ENCODE measurements at places on chromosomes 6 and 20.

DNA sequence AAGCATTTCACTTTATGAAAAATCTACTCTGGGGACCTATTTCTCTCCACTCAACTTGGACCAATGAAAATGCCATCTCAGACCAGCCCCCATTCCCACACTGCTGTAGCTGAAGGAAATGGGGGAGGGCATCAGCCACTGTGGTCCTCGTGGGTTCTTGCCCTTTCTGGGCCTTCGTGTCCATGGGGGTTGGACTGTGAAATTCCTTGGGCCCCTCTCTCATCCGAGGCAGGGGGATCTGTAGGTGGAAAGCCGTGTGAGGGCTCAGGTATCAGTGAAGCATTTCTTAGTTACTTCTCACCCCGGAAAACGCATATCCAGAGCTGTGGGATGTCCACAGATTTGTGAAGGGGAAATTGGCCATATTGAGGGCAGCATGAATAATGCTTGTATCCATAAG, 147.9 kb downstream of the CDC5L start:
- no peak for DNase-seq

DNA sequence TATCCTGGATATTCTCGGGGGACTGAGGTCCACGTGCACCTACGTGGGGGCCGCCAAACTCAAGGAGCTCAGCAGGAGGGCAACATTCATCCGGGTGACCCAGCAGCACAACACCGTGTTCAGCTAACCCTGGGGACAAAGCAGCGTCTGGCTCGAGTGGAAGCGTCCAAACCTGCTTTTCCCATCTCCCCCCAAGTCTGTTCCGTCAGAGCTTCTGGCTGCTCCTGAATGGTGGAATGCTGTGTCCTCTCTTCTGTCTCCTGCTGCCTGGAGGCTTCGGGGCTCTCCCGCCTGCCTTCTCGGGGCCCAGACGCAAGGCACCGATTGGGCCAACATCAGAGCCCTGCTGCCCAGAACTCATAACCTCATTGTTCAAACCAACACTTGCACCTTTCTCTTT, 56.7 kb downstream of the GMPR start:
- DNase-seq, result no peak

- no peak for DNase-seq
Measured at GRCh38 chr6:143465546-143465945, 14.9 kb downstream of the PEX3 start.

- DNase-seq, result peak; percentile 88
Measured at GRCh38 chr6:142926494-142927270, 18.3 kb downstream of the HIVEP2 start.

- DNase-seq, result no peak
Measured at GRCh38 chr6:43078691-43079090, 2.6 kb downstream of the PTK7 start.

- no peak for DNase-seq
Measured at GRCh38 chr20:63212792-63213191, 3.1 kb downstream of the YTHDF1 start.

GRCh38 chr6:139325686-139326085, 33.9 kb upstream of the TXLNB start:
- no peak for DNase-seq

DNA sequence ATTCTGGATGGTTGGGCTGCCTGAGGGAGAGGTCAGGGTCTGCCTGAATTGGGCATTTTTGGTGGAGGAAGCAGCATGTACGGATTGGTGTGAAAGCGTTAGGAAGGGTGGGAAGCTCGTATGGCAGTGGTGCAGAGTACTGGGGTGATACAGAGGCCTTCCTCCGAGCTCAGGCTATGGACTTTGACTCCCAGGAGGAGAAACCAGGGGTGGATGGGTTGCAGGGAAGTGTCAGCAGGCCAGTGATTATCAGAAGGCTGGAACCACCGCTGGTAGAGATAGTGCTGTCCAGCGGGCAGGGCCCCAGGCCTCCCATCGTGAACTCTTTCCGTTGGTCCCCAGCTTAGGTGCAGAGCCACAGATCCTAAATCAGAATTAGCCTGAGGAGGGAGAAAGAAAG, 5.3 kb downstream of the WFDC5 start:
- DNase-seq, result no peak

Data from CD4-positive, alpha-beta T cell treated with Interleukin-15 for 1 hour (primary cell).